ENCODE measurements at places on chromosomes 1 and 21. TPM values are rescaled to one million over a fixed set of nuclear protein-coding genes. Genes with fewer than 3 reads are reported as not detected.

TTC22 gene
- 5.3 TPM for total RNA-seq

SUSD4 gene
- total RNA-seq, result 1.8 TPM

AVPR1B gene
- not detected for total RNA-seq

C1orf56 gene
- 3.0 TPM for total RNA-seq

DDAH1 gene
- 33.4 TPM for total RNA-seq

Data from kidney epithelial cell (primary cell).